ENCODE measurements at places on chromosomes 13 and 19.

GRCh38 chr13:101512650-101513049, 60.2 kb downstream of the ITGBL1 start:
- no peak for DNase-seq

GRCh38 chr19:2627855-2628254, 74.6 kb downstream of the GNG7 start:
- DNase-seq = no peak

GRCh38 chr13:80921971-80922370, 581.0 kb upstream of the SPRY2 start:
- DNase-seq = no peak

GRCh38 chr13:85441364-85441763, 357.9 kb downstream of the SLITRK6 start:
- no peak for DNase-seq

DNA sequence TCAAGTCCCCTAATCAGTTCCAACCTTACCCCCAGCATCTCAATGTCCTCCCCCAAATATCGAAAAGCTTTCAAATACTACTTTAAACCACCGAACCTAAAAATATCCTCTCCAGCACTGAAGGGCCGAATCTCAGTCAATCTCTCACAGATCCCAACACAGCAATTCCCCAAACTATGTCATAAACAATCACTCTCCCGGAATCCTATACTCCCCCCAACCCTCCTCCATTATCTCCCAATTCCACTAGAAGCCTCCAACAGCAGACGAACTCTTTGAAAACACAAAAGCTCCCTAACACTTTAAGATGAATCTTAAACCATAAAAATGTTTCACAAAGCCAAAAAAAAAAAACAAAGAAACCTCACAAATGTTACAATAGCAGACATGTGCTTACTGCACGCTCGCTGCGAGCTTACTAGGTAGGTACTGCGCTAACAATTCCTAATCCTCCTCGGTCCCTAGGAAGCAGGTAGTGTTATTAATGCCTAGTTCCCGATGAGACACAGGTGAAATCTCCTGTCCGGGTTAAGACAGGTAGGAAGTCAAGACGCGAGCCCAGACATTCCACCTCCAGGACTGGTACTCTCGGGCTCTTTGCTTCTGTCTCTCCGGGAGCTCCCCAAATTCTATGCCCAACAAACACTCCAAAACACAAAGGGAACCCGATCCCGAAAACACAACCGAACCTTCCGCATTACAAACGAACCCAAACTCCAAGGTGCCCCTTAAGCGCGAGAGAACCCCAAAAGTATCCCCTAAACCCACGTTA, 14.2 kb downstream of the FBXO46 start:
- DNase-seq = peak; percentile 20

GRCh38 chr19:14479975-14480699, 5.0 kb upstream of the PTGER1 start:
- no peak for DNase-seq

GRCh38 chr13:66358564-66358963, 871.6 kb downstream of the PCDH9 start:
- DNase-seq = no peak

- DNase-seq = no peak
These were observed 234.6 kb downstream of the FGF9 start for GRCh38 chr13:21905486-21905885.

DNA sequence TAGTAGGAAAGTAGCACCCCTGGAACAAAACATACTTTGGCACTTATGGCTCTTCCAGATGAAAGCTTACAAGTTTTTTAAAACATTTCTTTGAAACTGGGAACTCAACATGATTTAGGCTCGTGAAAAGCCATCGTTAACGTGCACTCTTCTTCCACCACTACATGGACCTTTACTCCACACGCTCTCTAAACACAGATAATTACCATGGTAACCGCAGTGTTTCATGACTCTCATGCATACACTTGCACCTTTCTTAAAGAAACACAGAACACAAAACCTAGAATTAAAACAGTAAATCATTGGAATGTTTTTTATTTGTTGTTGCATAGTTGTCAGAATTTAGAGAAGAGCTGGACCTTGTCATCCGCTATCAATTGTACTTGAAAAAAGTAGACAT, 154.3 kb downstream of the FGF9 start:
- no peak for DNase-seq

DNA sequence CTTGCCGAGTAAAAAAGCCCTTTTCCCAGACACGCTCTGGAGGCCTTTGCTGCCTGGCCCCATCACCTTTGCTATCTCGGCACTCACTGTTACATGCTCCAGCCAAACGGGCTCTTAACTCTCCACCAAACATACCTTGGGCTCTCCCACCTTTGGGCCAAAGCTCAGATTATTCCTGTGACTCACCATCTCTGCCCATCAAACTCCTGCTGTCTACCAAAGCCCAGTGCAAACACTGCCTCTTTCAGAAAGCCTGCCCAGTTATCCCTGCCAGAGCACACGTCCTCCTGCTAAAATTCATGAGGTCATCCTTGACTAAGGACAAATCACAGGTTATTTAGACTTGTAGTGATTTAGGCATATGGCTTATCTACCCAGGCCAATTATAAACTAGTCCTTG, 48.1 kb upstream of the SERPINE3 start:
- no peak for DNase-seq

DNA sequence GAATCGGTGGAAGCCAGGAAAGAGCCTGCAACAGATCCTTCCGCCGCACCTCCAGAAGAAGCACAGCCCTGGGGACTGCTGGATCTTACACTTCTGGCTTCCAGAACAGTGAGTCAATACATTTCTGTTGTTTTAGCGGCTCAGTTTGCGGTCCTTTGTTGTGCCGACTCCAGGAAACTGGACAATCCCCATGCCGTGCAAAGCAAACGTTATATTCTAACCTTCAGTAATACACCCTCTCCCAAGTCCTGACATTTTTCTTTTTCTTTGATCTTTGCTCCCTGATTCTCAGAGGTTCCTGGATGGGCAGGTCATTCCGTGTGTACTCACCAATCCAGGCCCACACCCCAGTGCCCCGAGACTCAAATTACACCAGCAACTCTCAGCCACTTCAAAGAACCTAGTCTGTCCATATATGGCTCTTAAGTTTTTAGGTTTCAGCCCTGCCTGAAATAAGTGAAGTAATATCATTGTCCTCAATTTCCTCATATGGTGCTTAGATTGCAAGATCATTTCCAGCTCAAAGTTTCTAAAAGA, 387.1 kb upstream of the SGCG start:
- DNase-seq = no peak

DNA sequence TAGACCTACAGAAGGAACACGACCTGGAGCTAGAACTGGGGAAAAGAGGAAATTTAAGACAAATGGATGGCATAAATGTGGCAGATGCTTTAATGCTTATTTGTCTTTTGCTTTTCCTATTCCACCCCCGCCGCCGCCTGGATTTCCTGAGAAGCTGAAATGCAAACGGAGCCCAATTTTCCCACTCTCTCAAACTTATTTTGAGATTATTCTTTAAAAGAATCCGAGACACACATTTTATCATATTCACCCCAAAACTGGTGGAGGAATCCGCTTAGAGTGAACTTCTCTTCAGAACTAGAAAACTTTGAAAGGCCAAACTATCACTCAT, 5.8 kb downstream of the POU4F1 start:
- no peak for DNase-seq

DNA sequence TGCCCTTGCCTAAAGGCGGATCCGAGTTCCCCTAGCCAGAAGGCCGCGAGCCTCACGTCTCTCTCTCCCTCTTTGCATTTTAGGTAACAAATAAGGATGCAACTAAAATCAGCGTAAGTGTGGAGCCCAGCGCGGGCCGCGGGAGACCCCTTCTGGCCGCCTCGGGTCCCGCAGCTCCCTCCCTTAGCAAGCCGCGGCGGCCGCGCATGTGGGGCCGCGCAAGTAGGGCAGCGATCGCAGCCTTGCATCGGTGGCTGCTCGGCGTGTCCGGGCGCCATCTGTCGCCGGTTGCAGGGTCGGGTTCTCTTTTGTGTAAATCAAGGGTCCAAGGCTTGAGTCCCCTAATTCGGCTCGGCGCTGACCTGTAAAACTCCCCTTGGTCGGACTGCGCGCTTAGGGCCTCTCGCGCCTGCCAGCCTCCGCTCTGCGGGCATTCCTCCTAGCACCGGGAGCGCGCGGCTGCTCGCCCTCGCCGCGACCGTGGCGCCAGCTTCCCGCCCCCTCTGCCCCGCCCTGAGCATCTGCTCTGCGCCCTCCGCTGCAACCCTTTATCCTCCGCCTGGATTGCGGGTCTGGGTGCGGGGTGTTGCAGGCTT, 2.7 kb downstream of the VSTM2B start:
- DNase-seq = peak; percentile 22

DNA sequence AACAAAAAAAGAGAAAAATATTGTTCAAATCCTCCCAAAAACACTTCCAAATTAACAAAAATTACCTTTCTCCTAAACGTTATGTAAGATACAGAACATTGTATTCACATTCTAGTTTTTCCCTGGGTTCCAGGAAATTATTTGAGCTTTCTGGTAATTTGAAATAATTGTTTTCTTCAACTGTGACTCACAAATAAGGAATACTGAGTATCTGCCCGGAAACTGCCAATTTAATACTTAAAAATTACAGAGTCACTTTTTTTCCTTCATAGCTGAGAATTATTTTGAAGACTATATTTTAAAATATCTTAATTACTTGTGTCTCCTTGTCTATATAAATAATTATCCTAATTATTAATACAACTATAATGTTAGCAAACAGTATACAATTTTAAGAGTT, 709.0 kb upstream of the ARGLU1 start:
- no peak for DNase-seq

- peak; percentile 58 for DNase-seq
These were observed 349.7 kb downstream of the LIG4 start for GRCh38 chr13:107865643-107866031.

DNA sequence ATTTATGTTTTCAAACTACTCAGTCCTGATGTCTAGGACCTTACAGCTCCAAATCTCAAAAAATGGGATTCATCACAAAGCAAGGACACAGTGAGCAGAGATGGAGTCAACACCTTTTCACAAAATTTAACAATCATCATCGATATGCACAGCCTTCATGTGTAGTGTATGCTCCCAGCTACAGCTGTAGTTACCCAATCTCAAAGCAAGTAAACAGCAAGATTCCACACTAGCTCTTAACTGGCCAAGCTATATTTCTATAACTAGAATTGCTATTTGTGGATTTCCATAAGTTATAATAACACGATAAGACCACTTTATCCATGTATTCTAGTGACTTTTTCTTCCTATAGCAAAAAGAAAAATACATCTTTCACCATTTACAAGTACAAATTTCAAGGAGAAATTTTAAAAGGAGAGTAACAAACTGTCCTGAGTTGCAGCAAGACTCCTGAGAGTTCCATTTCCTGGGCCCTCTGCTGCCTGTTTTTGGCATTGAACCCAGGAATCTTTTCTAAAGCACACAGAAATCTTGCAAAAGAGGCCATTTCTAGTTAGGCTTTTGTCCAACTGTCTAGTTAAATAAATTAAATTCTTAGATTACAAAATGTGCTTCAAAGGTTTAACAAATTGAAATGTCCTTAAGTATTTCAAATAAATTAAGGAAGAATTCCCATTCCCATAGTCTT, 460.6 kb downstream of the FGF14 start:
- DNase-seq = no peak

DNA sequence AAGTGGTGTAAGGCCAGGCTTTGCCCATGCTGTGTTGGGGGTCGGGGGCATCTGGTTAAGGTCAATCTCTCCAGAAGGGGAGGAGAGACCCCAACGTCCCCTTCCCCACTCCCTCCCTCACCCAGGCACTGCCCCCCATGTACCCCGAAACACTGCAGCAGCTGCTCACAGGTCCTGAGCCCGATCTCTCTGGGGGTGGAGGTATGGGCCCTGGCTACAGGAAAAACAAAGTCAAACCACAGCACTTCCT, 10.2 kb downstream of the CAPN12 start:
- no peak for DNase-seq

DNA sequence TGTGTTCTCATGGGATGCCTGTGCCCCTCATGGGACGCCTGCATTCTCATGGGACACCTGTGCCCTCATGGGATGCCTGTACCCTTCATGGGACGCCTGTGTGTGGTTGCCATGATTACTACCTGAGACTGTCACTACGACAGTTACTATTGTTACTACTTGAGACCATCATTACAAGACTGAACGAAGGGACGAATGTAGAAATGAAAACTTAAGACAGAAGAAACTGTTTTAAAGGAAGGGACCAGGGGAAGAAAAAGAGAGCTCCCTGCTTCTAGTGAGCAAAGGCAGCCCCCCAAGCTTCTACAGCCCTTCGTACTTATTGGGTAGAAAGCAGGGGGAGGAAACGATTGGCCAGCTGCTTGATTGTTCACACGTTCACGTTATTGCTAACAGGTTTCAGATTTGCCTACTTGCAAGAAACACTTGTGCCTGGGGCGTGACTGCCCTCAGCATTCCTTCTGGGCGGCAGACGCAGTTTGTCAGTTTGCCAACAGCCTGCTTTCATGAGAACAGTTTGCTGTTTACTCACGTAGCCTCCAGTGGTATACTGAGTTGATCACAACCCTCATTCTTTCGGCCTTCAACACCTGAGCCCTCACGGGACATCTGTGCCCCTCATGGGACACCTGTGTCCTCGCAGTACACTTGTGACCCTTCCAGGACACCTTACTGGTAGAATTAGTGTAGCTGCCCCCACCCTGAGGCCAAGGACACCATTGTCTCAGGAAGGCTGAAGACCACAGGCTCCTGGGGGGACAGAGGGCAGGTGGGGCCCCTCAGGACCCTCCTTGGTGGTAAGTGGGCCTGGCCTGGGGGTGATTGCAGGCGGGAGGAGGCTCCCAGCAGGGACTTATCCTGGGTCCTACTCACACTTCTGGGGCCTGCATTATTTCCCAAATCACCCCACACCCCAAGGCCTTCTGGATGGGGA, 2.5 kb upstream of the S1PR4 start:
- peak; percentile 79 for DNase-seq

GRCh38 chr13:86840250-86841191, 830.6 kb upstream of the SLITRK5 start:
- no peak for DNase-seq

DNA sequence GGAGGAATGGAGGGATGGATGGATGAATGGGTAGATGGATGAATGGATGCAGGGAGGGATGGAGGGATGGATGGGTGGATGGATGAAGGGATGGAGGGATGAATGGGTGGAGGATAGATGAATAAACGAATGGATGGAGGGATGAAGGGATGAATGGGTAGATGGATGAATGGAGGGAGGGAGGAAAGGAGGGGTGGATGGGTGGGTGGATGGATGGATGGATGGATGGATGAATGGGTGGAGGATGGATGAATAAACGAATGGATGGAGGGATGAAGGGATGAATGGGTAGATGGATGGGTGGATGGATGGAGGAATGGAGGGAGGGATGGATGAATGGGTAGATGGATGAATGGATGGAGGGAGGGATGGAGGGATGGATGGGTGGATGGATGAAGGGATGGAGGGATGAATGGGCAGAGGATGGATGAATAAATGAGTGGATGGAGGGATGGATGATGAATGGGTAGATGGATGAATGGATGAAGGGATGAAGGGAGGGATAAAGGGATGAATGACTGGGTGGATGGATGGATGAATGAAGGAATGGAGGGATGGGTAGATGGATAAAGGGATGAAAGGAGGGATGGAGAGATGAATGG, 33.0 kb upstream of the TPM4 start:
- no peak for DNase-seq

GRCh38 chr19:33767898-33768413, 28.7 kb upstream of the KCTD15 start:
- no peak for DNase-seq

All from DMS79 (cell line).